Activated T-cell treated with anti-CD3 and anti-CD28 coated beads, Interleukin-2, amount 50 U/mL, for 24 hours (primary cell): ENCODE measurements at places on chromosomes 16 and 17.

GRCh38 chr17:40553694-40554534 is 11.4 kb downstream of the CCR7 start:
- peak; percentile 64 for DNase-seq

DNA sequence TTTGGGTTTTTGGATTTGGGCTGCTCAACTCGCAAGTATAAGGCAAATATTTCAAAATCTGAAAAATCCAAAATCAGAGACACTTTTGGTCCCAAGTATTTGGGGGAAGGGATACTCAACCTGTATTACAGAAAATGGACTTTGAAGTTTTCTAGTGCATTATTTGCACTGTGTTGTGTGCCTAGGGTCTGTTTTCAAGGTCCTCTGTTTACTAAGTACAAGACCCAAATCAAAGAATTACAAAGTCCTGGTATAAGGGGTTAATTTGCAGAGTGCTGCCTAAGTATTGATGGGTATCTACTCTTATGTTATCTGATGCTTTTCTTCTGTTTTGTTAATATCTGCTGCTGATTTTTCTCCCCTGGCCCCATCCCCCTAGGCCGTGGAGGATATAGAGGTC is 25.0 kb downstream of the HEATR9 start:
- DNase-seq = no peak

DNA sequence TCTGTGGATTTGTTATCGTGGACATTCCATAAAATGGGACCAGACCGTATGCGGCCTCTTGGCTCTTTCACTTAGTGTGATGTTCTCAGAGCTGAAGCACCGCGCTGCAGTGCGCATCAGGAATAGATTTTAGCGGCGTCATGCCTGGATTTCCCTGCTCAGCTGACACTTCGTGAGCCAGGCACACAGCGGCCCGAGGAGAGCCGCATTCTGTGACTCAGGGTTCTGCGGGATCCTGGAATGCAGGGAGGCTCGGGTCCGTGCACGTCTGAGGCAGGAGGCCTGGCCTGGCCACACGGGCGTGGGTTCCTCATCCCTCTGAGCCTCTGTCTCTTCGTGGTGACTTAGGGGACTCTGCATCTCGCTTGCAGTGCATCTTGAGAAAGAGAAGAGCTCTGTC is 13.4 kb downstream of the CBFA2T3 start:
- DNase-seq = no peak

GRCh38 chr16:89202422-89203215 is 2.3 kb upstream of the SLC22A31 start:
- no peak for DNase-seq

DNA sequence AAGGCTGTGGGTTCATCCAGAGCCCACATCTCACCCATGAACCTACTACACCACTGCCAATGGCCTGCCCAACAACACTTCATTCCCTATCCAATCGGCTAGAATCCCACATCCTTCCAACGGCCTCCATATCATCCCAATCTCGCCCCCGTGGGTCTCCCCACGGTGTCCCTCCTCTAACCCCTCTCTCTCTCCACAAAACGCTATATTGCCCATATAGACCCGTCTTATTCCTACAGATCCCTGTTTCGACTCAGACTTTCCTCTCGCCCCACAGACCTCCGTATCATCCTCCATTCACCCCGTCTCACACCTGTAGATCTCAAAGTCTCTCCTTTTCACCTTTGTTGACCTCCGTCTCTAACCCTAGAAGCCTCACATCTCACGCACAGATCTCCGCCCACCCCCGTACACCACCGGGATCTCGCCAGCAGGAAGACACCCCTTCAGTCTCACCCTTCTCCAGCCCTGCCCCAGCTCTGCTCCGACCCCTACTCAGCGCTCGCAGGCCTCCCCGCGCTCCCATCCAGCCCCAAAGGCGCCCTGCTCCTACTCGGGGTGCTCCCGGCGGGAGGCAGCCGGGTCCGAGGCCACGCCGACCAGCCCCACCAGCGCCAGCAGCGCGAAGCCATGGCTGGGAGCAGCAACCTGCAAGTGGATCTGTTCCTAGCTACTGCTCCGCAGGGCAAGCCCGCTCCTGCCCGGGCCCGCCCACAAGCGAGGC is at the start of gene FDXR:
TSS of gene FDXR (minus strand) at position 682 of the 724 bp plus-strand sequence. CDS start at position 632, 50 bp downstream.
- DNase-seq = no peak

GRCh38 chr17:39174920-39175694 is 9.1 kb upstream of the ARL5C start:
- peak; percentile 79 for DNase-seq

DNA sequence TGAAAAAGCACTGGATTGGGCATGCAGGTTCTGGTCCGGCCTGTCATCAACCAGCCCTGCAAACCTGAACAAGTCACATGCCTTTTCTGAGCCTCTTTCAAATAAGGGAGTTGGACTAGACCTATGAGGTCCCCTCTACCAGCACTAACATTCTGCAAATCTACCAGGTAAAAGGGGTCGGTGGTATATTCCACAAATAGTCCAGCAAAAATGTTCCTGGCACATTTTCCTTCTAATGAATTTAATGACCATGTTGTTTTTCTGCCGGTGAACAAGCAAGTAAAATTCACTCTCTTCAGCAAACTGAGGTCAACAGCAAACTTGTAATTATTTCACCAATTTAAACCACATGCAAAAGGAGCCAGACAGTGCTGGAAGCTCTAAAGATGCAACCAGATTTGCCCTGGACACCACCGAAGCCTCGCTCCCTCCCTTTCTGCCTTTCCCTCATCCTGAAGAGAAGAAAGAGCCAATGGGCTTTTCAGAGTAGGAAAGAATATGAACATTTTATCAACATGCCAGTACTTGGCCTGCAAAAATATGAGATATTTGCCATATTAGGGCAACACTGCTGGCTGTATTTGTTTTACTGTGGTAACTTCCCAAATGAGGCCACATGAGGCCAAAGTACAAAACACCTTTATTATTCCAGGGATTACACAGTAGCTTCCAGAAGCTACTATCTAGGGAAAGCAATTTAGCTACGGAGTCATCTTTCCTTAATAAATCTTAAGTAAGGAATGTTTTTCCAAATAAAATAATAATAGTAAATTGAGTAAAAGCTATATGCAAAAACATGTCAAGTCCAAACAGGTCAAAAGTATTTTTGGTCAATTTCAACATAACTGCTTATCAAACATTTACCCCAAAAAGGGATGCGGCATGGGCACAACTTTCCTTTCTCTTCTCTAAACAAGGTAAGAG is 45.0 kb downstream of the USP31 start:
- no peak for DNase-seq

- no peak for DNase-seq
Measured at GRCh38 chr16:55999683-56000082, 124.5 kb upstream of the CES5A start.

DNA sequence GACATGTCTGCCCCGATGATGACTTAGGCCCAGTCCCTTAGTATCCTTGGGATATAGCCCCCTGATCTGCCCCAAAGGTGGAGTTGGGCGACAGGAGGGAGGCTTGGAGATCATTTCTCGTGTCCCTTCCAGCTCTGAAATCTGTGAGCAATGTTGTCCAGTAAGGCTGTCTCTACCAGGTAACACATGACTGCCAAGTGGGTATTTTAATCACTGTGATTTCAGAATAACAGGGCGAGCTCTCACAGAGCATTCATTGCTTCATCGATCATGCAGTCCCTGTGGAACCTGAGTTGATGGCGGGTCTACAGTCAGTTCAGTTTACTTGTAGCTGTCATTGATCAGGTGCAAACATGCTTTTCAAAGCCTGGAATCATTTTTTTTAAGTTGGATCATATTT is 39.2 kb downstream of the KSR1 start:
- DNase-seq = no peak

DNA sequence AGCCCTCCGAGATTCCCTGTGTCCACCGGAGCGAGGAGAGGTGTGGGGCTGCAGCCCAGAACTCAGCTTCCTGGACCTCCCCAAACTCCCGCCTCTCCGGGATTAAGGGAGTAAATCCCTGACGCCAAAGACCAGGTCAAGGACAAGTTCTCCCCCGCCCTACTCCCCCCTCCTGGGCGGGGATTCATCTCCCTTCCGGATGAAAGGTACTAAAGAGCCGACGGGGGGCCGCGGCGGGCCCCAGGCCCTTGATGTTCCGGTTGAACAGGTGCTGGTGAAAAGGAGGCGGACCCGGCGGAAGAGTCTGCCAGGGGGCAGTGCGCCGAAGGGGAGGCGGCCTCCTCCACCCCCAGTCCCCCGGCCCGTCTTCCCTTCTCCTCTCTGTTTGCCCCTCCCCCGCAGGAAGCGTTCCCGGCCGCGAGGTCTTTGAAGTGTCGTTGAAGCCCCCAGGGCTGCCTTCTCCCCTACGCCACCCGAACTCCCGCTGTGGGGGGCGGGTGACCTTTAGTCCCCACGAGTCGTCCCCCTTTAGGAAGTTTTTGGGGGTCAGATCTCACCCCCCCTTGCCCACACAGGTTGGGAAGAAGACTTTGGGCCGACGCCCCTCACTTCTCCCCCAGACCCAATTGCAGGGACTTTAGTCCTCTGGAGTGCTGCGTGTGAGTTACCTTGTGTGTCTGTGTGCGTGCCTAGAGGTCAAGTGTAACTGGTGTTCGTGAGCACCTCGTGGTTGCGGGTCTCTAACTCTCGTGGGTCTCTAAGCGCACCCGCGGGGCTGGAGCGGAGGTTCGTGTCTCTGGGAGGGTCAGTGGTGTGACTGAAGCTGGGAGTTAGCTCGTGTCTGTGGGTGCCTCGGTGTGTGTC is 1.1 kb upstream of the MLLT6 start:
- DNase-seq = peak; percentile 91

DNA sequence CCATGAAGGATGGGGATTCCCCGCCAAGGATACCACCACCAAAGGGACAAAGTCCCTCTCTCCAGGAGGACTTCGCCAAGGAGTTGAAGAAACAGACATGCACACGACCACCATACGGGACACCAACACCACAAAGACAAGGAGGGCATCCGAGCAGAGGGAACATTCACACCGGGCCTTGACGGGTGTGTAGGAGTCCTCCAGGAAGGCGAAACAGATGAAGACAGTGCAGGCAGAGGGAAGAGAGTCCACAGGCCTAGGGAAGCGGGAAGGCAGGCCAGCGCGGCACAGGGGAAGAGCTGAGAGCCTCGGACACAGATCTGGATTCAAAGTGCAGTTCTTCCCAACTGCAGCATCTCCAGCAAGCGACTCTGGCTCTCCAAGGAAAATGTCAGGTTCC is 10.8 kb downstream of the COTL1 start:
- no peak for DNase-seq

GRCh38 chr17:7858522-7858810 is 663 bp downstream of the CYB5D1 start:
- no peak for DNase-seq

DNA sequence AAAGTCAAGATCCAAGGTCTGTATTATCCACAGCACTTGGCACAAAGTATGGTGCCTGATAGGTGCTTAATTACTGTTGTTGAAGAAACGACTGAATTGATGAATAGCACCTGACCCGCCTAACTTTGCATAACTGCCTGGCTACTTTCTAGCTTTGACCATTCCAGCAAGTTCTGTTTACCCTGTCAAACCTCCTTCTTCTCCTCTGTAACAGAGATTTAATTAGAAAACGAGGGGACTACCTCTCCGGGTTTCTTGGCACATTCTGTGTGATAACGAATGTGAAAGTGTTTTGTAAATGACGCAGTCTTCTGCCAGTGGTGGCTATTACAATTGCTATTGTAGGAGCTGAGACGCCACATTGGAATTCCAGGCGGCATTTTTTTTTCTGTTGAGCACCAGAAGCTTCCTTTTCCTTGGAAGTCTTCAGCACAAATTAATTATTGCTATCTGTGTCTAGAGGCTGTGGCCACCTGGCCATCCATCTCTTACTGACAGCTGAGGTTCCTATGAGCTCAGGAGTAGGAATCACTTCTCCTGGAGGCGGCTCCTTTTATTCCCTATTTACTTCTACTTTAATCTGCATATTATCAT is 522.9 kb downstream of the HS3ST4 start:
- no peak for DNase-seq

DNA sequence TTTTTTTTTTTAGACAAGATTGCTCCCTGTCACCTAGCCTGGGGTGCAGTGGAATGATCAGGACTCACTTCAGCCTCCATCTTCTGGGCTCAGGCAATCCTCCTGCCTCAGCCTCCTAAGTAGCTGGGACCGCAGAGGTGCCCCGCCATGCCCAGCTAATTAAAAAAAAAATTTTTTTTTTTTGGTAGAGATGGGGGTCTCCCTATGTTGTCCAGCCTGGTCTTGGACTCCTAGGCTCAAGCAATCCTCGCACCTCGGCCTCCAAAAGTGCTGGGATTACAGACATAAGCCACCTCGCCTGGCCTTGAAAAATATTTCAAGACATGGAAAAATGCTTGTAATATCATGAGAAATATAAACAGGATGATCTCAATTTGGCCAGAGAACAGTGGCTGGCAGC is 42.9 kb downstream of the HAPSTR1 start:
- DNase-seq = no peak

- DNase-seq = no peak
Measured at GRCh38 chr16:1357906-1358566, 6.3 kb downstream of the GNPTG start.

DNA sequence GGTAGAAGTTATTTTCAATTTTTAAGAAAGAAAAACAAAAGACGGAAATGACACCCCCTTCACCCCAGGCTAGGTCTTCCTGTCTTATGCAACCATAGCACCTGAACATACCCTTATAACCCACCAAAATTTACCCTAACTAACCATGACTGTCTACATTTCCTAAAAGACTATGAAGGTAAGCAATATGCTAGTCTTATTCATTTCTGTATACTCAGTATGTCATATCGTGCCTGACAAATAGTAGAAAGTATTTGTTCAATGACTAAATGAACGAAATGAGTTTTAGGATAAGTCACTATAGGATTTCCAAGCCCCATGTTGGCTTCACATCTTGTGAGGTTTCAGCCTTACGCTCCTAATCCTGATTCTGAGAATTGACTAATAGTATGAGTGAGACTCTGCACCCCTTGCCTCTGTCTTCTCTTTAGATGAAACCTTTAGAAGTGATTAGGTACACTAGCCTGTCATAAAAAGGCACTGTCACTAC is 6.5 kb downstream of the ADAT1 start:
- no peak for DNase-seq

GRCh38 chr17:4340914-4341615 is 25.4 kb downstream of the UBE2G1 start:
- no peak for DNase-seq

DNA sequence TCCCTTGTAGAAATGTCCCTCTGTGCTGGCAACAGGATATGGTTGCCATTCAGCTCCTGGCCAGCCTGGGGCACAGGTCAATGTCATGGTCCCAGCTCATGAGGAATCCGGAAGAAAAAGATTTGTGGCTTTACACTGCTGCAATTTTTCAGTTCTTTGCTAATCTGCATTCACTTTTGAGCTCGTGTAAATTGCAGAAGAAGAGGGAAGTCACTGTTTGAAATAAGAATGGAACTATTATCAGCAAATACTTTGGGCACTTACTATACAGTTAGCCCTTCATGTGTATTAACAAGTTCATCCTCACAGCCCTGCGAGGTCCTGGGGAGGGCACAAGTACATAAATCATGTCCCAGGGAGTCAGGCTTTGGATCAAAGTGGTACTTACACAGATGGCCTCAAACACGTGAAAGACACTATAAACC is 14.2 kb downstream of the SLC47A2 start:
- no peak for DNase-seq

- DNase-seq = peak; percentile 100
Measured at GRCh38 chr16:588889-589657, 793 bp upstream of the RAB40C start.
